ENCODE measurements at places on chromosomes 11 and 22.

DNA sequence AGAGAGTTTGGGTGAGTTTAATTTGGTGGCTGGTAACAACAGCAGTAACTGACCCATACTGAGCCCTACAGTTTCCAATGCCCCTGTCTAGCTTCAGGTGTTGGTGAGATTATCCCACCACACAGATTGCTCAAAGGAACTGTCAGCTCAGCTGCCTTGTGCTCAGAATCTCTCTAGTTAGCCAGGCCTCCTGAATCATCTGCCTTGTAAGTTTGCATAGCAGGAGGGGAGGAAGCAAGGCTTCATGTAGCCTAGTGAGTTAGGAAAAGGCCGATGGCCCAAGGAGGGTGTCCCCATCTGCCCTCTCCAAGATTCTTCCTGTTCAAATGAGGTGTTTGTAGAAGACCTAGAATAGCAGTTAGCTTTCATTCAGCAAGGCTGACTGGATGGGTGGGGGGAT is 74.3 kb downstream of the MICAL2 start:
- DNase-seq = no peak

- DNase-seq = no peak
Measured at GRCh38 chr11:17890325-17890724, 122.5 kb downstream of the SERGEF start.

DNA sequence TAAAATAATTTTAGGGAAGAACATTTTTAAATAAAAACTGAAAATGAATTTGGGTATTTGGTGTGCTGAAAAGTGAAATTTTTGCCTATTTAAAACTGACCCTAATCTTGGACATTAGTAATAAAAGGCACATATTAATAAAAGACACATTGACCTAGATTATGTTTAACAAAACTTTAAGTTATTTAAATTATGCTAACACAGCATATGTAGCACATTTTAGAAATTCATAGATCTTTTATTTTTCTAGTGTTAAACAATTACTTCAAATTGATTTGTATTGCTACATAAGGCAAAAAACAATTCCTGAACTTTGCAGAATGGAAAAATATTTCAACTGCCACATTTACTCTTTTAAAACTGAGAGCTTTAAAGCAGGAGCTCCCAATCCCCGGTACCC is 10.6 kb downstream of the C11orf58 start:
- DNase-seq = no peak

- no peak for DNase-seq
Measured at GRCh38 chr11:78532991-78533390, 41.7 kb downstream of the NARS2 start.

DNA sequence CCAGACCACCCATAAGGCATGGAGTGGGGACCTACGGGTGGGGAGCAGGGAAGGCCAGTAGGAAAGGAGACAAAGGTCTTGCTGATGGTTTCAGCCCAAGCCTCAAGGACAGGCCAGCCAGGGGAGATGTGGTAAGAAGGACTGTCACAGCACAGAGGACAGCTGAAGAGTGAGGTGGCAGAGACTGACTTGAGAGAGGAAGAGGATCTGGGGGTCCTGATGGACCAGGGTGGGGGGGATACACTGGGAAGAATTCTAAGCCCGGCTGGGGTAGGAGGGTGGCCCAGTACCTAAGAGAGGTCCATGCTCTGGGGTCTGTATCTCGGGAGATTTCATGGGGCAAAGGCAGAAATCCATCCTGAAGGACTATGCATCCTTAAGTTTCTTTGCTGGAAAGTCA is 66.1 kb upstream of the THY1 start:
- no peak for DNase-seq
